ENCODE measurements at places on chromosomes 4 and X. TPM values are rescaled to one million over a fixed set of nuclear protein-coding genes. Genes with fewer than 3 reads are reported as not detected.

Gene DIAPH2
- polyA plus RNA-seq: 0.88 TPM

Gene STOX2
- 3.9 TPM for polyA plus RNA-seq

Gene LNX1
- 6.6 TPM for polyA plus RNA-seq

Gene ARX
- 1.6 TPM for polyA plus RNA-seq

Gene TRIM75
- not detected for polyA plus RNA-seq

Data from brain (organoid and tissue), 16 donors.